Stromal cell of bone marrow (primary cell): ENCODE measurements at places on chromosomes 13 and 19.

DNA sequence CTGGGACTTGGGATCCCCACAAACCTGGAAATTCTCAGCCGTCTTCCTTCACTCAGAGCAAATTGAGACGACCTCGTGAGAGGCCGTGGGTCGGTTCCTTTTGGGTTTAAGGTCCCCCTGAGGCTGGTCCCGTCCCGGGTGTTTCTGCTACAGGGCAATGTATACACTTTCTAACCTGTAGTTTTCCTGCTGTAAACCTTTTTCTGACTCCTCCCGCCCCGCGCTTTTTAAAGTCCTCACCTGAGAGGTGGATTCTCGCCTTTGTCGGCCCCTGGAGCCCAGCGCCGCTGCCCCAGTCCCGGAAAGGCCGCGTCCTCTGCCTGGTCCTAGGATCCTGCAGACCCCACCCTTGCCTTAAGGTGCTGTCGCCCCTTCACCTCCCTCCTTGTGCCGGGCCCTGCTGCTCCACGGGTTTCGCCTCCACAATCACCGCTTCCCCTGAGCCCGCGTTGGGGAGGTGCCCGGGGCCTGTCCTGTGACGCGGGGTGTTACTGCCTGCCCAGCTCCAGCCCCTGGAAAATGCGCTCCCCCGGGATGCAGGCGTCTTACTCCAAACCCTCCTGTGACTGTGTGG lies 391 bp downstream of the ZNF761 start:
- peak; percentile 9 for DNase-seq

DNA sequence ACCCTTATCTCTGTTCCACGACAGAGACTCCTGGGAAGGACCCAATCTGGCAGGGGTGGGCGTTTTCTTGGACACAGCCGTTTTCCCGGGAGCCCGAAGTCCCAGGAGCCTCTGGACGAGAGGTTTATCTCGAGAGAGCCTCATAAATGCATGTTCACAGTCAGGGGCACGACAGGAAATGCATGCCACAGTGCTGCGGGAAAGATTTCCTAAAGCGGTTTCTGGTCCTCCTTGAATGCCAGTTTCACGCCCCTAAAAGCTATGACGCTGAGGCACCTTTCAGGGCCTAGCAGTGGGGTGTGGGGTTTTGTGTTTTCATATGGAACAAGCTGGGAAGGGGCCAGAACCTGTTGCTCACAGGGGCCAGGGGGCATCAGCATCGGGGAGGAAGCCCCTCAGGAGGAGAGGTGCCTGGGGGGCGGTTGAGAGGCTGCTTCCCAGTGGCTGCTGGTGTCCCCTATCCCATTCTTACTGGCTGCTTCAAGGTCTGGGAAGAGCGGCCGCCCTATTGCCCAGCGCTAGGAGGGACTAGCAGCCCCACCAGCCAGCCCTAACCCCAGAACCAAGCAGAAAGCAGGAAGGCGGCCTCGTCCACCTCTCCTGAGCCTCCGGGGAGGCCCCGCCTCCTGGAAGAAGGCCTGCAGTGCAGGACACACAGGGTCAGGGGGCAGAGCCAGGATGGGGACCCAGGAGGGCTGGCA lies 157.0 kb downstream of the KDM4B start:
- DNase-seq: no peak

GRCh38 chr13:79660361-79660760 lies 179.4 kb downstream of the NDFIP2 start:
- no peak for DNase-seq

DNA sequence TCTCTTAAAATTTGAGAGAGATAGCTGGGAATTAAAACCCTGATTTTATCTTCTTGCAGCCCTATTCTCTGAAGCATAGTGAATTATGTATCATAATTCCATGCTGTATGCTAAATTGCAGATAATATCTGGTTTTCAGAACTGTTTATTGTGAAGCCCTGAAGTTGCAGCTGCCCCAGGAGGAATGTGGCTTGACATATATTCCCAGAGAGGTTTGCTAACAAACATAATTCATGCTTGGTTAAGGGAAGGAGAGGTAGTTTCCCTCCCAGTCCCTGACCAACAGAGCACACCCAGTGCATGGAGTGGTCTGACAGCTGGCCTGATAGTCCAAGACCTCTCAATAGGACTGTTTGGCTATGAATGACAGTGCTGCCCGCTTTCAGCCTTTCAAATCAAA lies 500.6 kb upstream of the MIR17HG start:
- no peak for DNase-seq

DNA sequence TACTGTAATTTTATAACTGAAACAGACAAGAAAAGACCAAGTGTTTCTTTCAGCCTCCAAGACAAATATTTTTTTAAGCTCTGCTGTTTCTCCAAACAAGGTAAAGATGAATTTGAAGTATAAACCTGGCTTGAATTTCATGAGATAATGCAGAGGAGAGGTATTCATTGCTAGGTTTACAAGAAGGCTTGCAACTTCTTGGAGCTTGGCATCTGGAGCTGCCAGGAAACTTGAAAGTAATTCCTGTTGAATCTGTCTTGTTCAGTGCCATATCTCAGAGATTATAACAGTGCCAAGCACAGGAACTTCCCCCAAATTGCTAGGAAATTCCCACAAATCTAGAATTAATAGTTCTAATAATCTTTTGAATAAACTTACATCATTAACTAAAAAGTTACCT lies 70.9 kb downstream of the CDK8 start:
- no peak for DNase-seq

GRCh38 chr13:50080203-50080910 lies 65.1 kb downstream of the KCNRG start:
- no peak for DNase-seq

DNA sequence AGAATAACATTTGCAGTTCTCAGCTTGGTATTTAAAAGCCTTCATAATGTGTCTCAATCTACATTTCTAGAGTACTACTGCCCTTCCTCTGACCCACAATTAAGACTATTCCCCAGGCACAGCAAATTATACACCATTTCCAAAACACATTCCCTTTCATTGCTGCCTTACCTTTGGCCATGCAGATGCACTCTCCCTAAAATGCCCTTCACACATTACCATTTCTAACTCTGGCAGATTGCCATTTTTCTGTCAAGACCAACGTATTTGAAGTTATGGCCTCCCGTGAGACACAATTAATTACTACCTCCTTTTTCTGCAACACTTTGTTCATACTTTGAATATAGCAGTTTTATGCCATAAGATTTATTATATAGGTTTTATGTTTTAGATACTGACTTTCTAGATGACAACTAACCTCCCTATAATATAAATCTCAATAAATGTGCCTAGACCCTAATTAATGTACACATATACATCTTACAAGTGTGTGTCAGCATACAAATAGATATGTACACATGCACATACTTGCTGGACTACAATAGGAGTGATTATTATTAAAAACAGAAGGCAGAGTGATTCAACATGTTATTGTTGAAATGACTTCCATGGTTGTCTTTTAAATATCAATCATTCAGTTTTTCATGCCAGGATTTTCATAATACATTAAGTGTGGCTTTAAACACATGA lies 2902.5 kb downstream of the PCDH9 start:
- DNase-seq: no peak

- peak; percentile 35 for DNase-seq
Observed at GRCh38 chr13:107563099-107563925, 652.0 kb downstream of the LIG4 start.

DNA sequence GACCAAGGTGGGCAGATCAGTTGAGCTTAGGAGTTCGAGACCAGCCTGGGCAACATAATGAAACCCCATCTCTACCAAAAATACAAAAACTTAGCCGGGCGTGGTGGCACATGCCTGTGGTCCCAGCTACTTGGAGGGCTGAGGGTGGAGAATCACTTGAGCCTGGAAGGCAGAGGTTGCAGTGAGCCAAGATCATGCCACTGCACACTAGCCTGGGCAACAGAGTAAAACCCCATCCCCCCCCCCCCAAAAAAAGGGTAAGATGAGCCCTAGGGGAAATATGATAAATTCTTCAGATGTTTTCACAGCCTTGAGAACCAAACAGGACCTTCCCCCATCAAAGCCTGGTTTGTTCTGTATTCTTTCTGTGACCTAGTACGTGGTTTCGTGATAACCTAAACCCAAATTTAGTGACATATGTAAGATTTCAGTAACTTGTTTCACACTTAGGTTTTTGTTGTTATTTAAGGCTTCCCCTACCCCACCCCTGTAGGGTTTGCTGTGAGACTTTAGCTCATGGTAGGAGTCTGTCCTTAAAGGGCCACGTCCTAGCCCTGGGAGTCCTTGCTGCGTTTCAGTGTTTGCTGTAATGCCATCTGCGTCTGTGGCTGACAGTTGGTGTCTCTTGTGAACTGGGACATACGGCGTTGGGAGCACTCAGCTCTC lies 49.6 kb downstream of the MYO9B start:
- no peak for DNase-seq

GRCh38 chr19:48487948-48488347 lies 18.8 kb downstream of the CYTH2 start:
- DNase-seq: no peak

- DNase-seq: peak; percentile 75
Observed at GRCh38 chr13:66216728-66217127, 1013.4 kb downstream of the PCDH9 start.

- no peak for DNase-seq
Observed at GRCh38 chr13:69959046-69959445, 148.6 kb upstream of the ATXN8OS start.

DNA sequence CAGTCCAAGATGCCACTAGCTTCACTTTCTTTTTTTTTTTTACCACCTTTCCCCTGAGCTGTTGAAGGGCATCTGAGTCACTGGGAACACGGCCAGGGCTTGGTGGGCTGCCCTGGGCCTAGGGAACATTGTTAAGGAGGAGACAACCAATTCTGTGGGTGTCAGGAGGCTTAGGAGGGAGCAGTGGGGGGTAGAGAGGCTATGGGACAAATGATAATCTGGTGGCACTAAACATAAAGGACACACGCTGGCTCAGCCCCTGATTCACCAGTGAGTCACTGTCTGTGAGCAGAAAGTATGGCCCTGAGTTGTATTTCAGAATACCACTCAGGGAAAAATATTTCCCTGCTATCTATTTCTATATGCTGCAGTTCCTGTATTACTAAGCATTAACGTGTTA lies 207.8 kb downstream of the DCLK1 start:
- no peak for DNase-seq

GRCh38 chr13:99948907-99949678 lies 22.5 kb downstream of the ZIC5 start:
- no peak for DNase-seq

DNA sequence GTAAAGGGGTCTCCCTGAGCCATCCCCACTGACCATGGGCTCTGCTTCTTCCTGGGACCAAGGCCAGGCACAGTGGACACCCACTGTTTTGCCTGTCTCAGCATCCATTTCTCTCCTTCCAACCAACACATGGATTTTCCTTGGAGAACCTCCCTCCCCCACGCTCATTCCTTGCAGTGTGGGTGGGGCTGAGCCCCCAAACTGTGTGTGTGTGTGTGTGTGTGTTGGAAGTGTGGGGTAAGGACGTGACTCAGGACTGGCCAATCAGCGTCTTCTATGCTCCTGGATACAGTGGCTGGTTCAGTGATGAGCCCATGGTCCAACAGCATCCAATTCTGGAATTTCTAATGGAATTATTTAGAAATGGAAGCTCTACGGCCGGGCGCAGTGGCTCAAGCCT lies 18.7 kb downstream of the CEBPA start:
- no peak for DNase-seq

DNA sequence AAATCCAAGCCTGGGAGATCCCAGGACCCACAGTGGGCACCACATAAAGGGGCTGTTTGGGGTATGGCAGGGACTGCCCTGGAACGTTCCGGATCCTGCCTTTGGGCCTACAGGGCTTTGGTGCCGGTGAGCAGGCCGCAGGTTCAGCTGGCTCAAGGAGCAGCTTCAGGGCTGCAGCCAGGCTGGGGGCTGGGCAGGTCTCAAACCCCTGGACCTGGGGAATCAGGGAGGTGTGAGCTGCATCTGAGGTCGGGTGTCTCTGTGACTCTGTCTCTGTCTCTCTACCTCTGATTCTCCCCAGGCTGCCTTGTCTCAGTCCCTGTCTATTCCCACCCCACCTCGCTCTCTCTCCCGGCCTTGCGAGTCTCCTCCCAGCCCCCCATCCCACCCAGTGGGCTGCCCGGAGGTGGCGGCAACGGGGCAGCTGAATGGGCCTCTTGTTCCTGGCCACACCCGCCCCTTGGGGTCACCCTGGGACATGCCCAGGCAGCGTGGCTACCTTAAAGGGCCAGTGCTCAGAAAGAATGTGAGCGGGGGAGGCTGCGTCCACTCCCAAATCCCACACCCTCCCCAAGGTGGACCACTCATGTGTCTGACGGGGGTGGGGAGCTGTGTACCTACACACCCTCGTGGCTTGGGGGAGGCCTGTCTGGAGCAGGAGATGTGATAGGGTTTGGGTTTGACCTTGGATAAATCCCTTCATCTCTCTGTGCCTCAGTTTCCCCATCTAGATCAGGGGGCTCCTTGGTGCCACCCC lies 31.1 kb downstream of the NFIC start:
- no peak for DNase-seq

DNA sequence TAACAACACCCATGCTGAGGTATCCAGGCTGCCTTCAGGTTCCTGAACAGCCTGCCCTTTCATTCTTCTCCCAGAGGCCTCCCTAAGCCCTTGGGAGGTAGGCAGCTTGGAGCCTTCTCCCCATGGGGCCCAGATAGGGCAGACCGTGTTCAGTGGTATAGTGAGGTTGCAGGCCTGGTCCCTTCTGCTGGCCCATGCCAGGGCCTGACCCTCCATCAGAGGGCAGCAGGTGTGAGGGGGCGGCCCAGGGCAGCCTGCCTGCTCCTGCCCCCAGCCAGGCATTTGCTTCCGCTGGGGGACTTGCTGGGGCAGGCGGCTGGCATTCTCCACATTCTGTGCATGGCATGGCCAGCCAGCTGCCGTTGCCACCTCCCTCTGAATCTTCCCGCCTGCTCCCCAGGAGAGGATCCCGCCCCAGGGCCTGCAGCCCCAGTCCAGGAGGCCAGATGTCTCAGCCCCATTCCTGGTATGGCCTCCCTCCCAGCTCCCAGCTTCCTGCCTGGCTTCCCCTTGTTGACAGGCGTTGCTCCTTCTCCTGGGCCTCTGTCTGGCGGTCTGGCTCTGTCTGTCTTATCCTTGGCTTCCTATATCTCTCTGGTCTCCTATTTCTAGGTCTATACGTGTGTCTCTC lies 8.9 kb downstream of the CIC start:
- no peak for DNase-seq

DNA sequence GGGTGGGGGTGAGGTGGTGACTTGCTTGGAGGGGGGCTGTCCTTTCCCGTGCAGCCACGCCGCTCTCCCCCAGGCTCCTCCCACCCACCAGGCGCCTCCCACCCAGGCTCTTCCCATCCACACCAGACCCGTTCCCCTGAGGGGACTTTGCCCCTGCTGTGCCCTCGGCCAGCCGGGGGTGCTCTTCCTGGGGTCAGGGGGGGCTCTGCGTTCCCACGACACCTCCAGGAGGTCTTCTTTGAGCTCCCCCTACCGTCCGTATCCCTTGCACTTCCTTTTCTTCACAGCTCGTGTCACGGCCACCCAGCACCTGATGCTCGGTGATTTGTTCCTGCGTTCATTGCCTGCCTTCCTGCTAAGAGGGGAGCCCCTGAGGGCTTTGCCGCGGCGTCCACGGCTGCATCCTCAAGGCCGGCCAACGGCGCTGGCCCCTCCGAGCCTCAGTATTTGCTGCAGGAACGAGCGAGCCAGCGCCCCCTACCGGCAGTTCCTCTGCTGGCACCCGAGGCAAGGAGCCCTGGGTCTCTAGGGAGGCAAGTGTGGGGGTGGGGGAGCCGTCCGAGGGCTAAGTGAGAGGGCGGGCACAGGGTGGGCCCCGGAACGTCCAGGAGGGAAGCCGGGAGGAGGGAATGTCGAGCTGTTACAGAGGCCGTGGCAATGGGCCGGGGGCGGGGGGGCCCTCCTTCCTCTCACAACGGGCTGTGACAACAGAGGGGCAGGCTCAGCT lies 11.8 kb downstream of the LRRC4B start:
- DNase-seq: peak; percentile 12
